ENCODE measurements at places on chromosomes 6 and 20.

DNA sequence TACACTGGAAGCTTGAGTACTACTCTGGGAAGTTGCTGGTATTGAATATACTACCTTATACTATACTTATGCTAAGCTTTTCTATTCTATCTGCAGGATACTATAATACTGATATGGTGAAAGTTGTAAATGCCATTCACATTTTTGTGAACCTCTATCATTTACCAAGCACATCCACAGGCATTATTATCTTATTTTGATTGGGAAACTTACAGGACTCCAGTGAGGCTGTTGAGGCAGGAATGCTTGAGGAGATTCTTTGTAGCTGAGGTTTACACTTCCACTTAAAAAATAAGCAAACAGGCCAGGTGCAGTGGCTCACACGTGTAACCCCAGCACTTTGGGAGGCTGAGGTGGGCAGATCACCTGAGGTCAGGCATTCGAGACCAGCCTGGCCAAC, 442.9 kb downstream of the QKI start:
- no peak for DNase-seq

- DNase-seq: no peak
Observed at GRCh38 chr6:31114970-31115849, 610 bp downstream of the PSORS1C1 start.

DNA sequence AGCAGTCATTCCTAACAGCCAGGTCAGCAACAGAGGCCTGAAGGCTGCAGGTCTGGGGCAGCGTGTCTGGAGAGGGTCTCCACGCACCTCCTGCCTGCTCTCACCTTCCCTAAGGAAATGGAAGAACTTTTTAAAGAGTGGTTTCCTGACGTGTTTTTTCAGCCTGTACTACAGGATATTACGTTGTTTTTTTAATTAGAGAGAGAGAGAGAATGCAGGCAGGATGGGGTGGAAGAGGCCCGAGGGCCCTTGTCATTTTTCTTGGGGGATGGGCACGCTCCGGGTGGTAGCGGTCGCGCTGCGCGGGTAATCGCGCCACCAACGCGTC, 2.1 kb downstream of the DLL1 start:
- no peak for DNase-seq

- DNase-seq: no peak
Observed at GRCh38 chr6:89290401-89291155, 24.5 kb downstream of the GABRR2 start.

GRCh38 chr20:16608277-16608650, 35.0 kb upstream of the KIF16B start:
- DNase-seq: no peak

GRCh38 chr6:351867-352289, 39.7 kb upstream of the IRF4 start:
- DNase-seq: no peak

DNA sequence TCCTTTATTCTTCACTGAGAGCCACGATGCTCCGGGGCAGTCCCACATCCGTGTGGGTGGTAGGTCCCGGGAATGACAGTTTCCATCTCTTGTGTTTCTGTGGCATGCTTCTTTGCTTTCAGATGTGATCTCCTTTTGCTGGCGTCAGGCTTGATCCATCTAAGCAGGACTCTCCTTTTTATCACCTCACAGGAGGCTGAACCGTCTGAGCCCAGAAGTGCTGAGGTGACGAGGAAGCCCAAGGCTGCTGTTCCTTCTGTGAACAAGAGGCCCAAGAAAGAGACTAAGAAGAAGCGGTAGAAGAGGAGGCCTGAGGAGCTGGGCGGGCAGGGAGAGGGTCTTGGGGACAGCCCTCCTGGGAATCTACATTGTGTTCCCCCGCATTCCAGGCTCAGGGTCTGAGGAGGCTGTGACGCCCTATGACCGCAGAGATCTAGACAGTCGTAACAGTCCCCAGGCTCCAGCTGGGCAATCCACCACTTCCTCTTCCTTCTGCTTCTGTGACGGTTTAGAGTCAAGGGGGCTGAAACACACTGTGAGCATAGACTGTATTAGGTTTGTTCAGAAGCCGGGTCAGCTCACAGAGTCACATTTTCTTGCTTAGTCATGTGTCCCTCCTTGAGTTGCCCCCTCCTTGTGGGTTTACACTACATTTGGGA, 26.8 kb downstream of the MANBAL start:
- no peak for DNase-seq

GRCh38 chr20:24033151-24033550, 44.6 kb upstream of the GGTLC1 start:
- no peak for DNase-seq

DNA sequence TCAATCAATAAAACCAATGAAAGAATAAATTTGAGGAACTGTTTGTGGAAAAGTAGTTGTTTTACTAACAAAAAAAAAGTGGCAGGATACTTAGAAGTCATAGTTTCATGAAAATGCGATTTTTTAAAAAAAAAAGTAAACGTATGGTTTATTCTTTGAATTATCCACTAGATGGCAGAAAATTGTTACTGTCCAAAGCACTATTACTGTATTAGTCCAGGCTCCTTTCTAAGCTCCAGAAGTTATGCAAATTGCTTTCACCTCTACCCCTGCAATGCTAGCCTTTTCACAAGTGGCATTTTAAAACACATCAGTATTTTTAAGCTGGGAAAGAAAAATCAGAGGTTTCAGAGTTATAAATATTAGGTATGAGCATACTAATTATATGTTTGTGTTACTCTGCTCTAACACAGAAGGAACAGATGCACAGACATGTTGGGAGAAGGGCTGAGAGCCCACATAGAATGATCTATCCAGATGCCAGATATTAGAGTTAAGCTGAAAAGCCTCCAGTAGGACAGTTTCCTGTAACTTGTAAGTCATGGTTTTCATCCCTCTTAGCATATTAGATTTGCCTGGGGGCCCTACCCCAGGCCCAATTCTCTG, 63.9 kb downstream of the FHL5 start:
- DNase-seq: no peak

- DNase-seq: no peak
Observed at GRCh38 chr20:10495173-10495572, 60.1 kb downstream of the SLX4IP start.

- DNase-seq: no peak
Observed at GRCh38 chr20:38937978-38938473, 11.8 kb downstream of the FAM83D start.

DNA sequence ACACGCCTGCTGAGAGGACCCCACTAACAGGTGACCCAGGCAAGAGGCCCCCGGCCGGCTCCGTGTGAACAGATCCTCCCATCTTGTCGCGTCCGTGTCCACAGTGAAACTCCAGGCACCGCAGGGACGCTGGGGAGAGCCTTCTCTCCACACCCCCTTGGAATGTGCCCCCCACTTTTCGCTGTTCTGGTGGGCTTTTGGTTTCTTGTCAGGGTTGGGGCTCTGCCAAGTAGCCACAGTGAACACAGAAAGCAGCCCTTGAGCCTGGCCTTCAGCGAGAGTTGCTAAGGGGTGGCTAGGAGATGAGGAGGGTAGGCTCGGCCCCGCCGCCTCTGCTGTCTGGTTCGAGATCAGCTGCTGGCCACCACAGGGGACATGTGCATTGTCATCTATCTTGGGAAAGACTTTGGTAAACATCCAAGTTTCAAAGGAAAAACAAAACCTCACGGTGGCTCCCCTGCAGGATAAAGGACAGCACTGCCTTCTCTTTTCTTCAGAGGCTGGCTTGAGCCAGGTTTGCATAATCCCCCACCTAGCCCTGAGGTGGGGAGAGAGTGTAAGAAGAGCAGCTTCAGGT, 22.7 kb downstream of the SYNDIG1 start:
- no peak for DNase-seq

DNA sequence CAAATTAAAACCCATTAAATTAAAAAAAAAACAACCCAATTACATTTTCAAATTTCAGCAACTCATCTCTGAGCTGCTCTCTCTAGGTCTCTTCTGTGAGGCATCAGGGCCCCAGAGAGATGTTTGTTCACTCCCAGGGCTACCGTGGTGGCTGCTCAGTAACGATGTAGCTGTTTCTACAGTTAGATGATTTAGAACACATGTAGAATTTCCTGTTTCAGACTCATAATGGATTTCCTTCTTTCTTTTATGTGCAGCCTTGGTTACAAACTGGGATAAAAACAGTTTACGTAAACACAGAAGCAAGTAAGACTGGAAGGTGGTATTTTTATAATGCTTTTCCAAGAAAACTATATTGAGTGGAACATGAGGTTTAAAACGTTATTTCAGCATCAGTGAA, 116.1 kb upstream of the CCN2 start:
- DNase-seq: no peak

GRCh38 chr6:157240960-157241311, 82.4 kb downstream of the TMEM242 start:
- DNase-seq: no peak

DNA sequence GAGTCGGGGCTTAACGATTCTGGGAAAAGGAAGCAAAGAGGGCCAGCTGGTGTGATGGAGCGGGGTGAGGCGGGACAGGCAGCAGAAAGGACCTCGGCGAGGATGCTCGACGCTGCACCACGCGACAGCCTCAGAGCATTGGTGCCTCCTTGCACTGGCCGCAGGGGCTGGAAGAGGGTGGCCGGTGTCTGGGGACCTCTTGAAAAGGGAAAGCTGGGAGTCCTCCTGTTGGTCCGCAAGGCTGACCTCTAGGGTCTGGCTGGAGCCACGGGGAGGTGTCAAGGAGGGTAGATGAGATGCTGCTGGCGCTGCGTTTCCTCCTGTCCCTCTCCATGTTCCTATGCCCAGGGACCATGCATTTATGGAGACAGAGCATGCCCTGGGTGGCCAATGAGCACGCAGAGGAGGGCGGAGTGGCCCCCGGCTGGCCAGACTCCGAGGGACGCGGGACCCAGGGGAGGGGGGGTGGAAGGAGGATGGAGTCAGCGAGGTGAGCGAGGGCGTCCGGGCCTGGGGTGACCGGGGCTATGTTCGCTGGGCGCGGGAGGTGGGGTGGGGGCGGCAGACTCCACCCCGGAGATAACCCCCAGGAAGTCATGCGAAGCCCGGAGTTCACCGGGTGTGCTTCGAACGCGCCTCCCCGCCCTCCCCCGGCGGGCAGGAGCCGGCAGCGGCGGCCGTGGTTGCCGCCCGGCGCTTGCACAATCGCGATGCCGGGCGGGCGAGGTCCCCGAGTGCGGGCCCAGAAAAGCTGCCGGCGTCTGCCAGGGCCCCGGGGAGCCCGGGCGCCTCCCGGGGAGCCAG, at the start of gene CYP24A1:
CYP24A1 (minus strand) TSS at position 334 of the 804 bp plus-strand sequence. CDS start 407 bp downstream, outside the sequence.
- no peak for DNase-seq

- no peak for DNase-seq
Observed at GRCh38 chr6:145483191-145483996, 251.9 kb downstream of the EPM2A start.

- DNase-seq: no peak
Observed at GRCh38 chr6:38080360-38080759, 260.8 kb downstream of the ZFAND3 start.

DNA sequence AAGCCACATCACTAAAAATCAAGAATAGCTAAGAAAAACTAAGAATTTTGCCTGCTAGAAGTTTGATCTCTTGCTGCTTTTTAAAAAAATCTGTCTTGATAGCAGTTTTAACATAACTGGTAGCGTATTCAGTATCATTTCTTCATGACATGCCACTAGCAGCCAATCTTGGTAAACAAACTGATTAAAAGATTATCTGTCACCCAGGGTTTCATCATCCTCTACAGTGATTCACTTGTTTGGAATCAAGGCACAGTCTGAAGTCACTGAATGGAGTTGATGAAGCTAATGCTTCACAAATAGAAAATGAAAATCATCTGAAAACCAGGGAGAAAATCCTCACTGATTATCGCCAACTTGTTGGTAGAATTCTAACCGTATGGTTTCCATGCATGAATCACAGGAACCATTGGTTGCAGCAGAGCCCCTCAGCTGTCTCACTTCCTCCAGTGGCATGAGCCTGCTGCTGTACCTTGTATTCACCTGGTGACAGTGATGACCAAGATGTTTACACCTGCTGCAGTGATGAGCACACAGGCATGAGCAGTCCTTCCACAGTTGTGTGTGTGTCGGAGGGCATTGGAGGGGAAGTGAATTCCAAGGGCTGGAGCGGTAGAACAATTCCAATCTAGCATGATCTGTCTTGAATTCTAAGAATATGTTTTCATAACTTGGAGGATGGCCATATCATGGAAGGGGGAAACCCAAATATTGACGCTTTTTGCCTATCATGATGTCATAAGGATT, 275.0 kb downstream of the KHDC1L start:
- no peak for DNase-seq

- no peak for DNase-seq
Observed at GRCh38 chr6:13485303-13485702, 2.1 kb downstream of the GFOD1 start.

GRCh38 chr6:41757931-41758640, 10.9 kb upstream of the PGC start:
- DNase-seq: no peak

GRCh38 chr6:134097114-134097707, 44.8 kb upstream of the SLC2A12 start:
- peak; percentile 58 for DNase-seq

- no peak for DNase-seq
Observed at GRCh38 chr20:13449868-13450434, 188.8 kb downstream of the TASP1 start.

- DNase-seq: no peak
Observed at GRCh38 chr6:125194941-125195340, 41.4 kb downstream of the TPD52L1 start.

DNA sequence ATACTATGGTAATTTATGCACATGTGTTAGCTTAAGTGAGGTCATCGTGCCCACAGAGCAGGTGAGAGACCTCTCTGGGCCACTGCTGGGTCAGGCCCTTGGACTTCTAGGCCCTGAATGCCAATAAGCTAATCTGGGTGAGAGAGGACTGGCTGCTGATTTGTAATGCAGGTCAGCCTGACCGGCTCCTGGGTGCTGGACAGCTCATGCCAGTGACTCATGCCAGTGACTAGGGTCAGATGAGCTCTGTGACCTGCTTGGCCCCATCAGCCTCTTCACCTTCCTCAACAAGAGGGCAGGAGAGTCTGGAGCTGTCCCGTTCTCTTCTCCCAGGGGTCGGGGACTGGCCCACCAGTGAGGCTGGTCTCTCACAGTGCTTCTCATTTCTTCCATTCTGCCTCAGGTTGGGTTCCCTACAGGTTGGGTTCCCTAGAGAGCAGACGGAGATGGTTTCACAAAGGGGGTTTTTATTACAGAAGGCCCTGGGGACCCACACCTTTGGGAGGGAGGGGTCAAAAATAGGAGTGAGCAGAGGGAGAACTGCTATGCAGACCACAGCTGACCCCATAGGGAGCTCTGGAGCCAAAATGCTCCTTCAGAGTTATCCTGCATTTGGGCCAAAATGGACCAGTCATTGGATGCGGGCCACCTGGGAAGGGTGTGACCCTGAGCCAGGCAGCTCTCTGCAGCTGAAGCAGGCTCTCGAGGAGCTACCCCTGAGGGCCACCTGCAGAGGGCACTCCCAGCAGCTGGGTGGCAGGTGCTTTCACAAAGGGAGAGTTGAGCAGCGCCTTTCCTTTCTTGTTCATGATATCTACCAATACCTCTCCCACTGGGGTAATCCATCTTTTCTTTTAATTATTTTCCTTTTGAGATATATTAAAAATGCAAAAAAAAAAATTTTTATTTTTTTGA, 2.2 kb upstream of the OXT start:
- no peak for DNase-seq

DNA sequence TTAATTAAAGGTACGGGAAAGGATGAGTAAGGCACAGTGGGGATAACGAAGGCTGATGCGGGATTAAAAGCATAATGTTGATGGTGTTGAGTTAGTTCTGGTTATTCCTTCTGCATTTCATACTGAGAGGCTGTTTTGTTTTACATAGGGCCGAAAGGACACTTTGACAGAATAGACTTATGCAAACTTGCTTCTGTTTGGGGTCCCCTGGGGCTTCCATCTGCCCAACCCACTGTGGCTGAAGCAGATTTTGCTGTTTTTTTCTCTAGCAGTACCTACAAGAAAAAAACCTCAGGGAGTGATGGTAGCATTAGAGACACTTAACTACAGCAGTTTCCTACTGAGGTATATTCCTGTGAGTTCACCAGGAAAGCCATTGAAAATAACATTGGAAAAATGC, 136.1 kb upstream of the SUPT3H start:
- DNase-seq: no peak

Measured in left renal cortex interstitium (tissue), 4 donors.